WTC11 (cell line): ENCODE measurements at places on chromosomes 7 and 10.

GRCh38 chr10:74189999-74190421 is 39.0 kb downstream of the ADK start:
- no peak for DNase-seq

GRCh38 chr10:75860009-75860408 is 428.6 kb downstream of the LRMDA start:
- DNase-seq: no peak

GRCh38 chr10:3676564-3676963 is 108.4 kb downstream of the KLF6 start:
- no peak for DNase-seq

- no peak for DNase-seq
Measured at GRCh38 chr7:108008240-108008639, 5.3 kb upstream of the LAMB1 start.

- DNase-seq: no peak
Measured at GRCh38 chr7:11343818-11344413, 370.2 kb downstream of the PHF14 start.

GRCh38 chr10:73465978-73466726 is 29.7 kb downstream of the PPP3CB start:
- no peak for DNase-seq
